ENCODE measurements at places on chromosomes 2 and 18. TPM values are rescaled to one million over a fixed set of nuclear protein-coding genes. Genes with fewer than 3 reads are reported as not detected.
A peak's percentile ranks its signal among the peaks of the same experiment; 100 is the strongest.

- no peak for DNase-seq
Measured at GRCh38 chr2:171512683-171513195, 9.5 kb upstream of the CYBRD1 start.

GRCh38 chr2:15284614-15285013 is 276.5 kb downstream of the NBAS start:
- DNase-seq = no peak

DNA sequence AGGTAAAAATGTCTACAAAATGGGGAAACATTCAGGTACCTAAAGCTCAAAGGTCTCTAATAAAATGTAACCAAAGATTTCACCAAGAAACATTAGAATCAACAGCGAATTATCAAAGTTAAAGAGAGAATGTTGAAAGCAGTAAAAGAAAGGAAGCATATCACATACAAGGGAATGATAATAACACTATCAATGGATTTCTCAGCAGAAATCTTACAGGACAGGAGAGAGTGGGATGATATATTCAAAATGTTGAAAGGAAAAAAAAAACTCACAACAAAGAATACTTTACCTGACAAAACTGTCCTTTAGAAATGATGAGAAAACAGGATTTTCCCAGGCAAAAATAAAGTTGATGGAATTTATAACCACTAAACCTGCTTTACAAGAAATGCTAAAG is 591.2 kb upstream of the POU3F3 start:
- DNase-seq = no peak

GRCh38 chr2:144524118-144525009 is 4.4 kb upstream of the ZEB2 start:
- DNase-seq = no peak

DNA sequence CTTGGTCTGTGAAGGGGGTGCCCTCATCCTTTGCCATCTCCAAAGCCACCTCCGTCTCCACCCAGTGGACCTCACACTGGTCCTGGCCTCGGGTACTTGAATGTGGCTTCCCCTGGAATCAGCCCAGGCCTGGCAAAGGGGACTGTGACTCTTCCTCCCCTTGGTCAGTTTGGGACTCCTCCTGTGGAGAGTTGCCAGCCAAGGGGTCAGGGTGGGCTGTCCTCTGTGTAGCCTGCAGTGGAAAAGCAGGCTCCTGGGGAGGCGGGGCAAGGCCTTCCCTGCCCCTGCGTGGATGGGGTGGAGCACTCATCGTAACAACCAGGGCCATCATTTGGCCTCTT is 59.8 kb downstream of the INHBB start:
- DNase-seq = no peak

- DNase-seq = no peak
Measured at GRCh38 chr2:2719781-2720180, 388.7 kb upstream of the MYT1L start.

DNA sequence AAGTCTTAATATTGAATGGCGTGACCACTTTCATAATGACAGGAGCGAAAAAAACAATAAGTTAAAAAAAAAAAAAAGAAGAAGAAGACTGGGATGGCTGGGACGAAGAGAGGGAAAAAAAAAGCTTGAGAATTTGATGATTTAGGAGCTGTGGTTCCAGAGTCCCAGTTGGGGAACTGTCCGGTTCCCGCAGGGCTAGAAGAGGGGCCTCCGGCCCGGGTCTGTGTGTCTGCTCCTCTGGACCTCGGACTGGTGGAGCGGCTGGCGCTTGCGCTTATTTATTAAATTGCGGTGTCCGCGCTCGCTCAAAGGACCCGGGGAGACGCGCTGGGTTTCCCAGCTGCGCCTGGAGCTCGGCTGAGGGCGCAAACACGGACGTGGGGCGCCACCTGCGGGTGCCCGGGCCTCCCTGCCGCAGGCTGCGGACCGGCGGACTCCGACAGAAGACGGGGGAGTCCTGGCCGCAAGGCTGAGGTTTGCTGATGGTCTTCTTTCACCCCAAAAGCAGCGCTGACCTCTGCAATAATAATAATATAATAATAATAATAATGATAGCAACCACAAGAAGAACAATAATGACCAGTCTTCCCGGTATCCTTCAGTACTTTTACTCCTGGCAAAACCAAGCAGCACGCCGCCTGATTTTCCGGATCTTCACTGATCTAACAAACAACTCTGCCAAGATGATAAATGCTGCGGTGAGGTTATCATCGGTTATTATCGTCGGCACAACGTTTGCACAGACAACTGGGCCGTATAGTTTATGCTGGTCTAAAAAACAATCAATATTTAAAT is at the start of gene CBLN2:
CBLN2 (minus strand) TSS at position 251 of the 795 bp plus-strand sequence. CDS start 2,182 bp downstream, outside the sequence.
- DNase-seq = peak; percentile 25

DNA sequence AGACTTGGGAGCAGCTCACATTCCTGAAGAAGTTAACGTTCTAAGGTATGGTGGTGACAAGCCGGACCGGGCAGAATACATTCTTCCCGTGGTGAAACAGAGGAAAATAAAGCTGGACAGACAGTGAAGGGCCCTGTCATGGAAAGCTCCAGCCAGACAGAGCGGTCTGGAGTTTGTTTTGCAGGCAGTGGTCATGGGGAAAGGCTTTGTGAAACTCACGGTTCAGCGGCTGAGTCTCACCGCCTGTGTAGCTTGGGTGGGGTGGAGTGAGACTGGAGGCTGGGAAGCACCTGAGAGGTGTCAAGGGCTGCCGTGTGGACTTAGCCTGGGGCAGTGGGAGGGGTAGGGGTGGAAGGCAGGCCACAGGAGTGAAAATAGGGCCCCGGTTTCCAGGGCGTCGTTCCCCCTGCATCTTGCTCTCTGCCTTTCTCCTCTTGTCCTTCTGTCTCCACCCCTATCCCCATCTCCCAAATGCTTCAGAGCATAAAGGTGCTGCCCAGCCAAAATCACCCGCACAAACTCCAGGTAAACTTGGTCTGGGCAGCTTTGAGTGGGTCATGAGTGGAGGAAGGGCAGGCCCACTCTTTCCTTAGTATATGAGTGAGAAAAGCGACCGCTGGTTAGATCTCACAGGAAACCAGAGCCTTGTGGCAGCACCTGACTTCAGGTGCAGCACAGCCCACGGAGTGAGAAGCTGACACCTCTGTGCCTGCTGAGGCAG is 11.4 kb upstream of the SLC20A1 start:
- no peak for DNase-seq

DNA sequence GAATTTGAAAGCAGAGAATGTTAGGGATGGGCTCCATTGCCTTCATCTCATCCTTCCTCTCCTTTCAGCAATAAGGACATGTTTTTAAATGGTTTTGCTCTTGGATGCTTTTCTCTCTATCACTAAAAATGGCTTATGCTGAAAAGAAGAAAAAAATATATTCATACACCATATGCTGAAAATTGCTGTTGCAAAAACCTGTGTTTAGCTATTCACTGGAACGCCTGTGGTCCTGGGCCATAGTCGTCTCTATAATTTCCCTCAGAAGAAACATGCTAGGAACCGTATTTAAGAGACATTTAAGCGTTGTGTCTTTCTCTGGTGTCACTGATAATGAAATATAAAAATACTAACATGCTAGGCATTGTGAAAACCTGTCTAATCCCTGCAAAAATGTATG is 324.9 kb downstream of the TSN start:
- DNase-seq = no peak

Gene DIS3L2
- polyA plus RNA-seq = 25.3 TPM

DNA sequence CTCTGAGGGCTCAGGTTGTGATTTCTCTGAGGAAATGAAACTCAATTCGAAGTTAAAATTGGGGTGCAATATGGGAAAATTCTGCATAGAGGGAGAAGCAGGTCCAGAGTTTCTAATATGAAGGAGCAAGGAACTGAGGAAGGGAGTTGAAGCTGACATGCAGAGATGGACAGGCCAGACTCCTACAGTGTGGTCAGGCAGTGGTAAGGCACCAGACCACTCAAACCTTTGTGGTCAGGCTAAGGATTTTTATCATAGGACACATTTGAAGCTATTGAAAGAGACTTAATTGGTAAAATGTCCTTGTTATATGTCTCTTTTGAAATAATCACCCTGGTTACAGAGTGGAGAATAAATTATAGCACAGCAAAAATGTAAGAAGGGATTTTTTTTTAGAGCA is 1074.8 kb upstream of the CDH2 start:
- no peak for DNase-seq

- DNase-seq = no peak
Measured at GRCh38 chr18:51953521-51953920, 386.5 kb upstream of the DCC start.

DNA sequence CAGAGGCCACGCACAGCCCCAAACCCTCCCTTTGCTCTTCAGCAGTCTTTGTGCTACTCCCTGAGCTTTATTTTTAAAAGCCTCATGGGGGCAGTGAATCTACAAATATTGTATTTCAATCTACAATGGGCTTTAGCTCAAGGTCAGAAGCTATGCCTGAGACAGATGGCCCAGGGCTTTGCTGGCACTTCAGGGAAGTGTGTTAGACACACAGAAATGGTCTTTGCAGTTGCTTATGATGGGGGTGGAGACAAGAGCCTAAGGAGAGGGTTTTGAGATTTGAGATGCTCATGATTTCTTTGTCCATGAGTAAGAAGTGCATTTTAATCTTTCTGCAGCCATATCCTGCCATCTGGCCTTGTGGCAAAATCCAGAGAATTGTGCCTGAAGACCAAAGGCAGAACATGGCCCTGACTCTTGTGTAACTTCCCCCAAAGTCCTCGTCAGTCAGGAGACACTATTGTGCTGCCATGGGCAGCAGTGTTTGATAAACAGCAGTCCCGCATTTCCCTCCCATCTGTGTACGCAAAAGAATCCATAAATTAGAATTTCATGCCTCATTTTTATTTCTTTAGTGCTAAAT is 92.6 kb downstream of the VAPA start:
- peak; percentile 47 for DNase-seq

Gene CMPK2
- polyA plus RNA-seq = 3.8 TPM

GRCh38 chr18:41244591-41245037 is 710.4 kb upstream of the PIK3C3 start:
- DNase-seq = no peak

- DNase-seq = no peak
Measured at GRCh38 chr2:241808721-241809382, at the start of gene NEU4. NEU4 (plus strand) TSS chr2:241809193; CDS start chr2:241814485, 5,292 bp downstream.

GRCh38 chr2:127575185-127575765 is 39.8 kb downstream of the MYO7B start:
- DNase-seq = no peak
